Cerebellar nuclear complex (tissue), 1 donor: ENCODE measurements at places on chromosomes 4 and X.

DNA sequence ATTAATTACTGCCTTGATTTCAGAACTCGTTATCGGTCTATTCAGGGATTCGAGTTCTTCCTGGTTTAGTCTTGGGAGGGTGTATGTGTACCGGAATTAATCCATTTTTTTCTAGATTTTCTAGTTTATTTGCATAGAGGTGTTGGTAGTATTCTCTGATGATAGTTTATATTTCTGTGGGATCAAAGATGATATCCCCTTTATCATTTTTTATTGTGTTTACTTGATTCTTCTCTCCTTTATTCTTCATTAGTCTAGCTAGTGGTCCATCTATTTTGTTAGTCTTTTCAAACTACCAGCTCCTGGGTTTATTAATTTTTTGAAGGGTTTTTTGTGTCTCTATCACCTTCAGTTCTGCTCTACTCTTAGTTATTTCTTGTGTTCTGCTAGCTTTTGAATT lies 32.1 kb downstream of the CDX4 start:
- no peak for DNase-seq

- DNase-seq, result no peak
Observed at GRCh38 chr4:3701736-3702560, 64.2 kb upstream of the ADRA2C start.

DNA sequence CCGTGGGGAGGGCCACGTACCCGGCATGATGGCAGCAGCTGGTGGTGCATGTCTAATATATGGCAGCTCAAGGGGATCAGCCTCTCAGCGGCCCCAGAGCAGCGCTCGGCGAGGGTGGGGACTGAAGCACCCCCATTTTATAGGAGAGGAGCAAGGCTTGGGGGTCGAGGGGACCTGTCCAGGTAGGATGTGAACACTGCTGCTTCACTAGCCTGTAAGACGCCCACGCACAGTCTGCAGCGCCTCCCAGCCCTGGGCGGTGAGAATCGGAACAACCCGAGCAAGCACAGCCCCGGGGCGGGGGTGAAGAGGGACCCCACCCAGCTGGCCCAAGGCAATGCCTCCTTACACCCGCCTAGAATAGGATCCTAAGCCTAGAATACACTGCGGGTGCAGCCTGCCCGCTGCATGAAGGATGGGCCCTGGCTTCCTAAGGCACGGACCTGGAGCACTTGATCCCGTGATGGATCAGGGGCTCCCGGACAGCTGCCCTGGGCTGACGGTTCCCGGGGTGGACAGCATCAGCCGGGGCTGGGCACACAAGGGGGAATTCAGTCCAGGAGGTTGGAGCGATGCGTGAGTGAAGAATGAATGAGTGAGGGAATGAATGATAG lies 17.6 kb downstream of the ADRA2C start:
- DNase-seq, result no peak

GRCh38 chr4:65724973-65725372 lies 54.7 kb upstream of the EPHA5 start:
- DNase-seq, result no peak

DNA sequence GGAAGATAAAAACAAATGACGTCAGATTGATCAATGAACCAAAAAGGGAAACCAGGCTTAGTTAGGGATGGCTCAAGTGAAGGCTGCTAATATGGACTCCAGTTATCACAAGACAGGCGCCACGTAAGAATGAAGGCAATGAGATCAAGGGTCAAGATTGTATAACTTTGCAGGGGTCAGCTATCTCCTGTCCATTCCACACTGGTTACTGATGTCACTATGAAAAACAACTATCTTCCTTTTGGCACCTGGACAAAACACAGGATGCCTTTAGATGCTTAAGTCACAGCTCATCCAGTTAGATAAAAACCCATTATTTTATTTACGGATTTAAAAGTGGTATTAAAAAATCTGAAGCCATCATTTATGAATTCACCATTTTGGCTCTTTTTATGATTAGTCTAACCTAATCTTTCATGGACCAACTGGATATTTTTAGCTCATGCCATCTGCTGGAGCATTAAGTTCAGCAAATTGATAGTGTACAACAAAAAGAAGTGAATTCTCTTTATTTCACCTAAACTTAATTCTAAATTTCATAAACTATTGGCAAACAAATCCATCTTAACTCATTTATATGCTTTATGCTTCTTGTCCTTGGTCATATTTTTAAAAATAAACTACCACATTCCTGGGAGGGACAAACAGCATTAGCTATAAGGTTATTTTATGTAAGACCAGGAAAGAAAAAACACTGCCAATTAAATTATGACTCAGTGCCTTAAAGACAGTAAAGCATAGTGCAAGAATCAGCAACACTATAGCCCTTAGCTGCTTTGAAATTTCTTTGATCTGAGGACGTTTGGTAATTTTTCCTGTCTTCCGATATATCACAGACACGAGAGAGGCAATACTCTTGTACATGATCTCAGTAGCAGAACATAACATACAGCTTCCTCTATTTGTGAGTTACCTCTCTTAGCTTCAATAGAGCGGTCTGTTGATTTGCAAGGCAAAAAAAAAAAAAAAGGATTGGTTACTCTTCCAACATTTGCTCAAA lies 27.0 kb downstream of the DHX15 start:
- DNase-seq, result no peak

GRCh38 chrX:153019166-153019565 lies 25.2 kb upstream of the PNMA5 start:
- DNase-seq, result no peak

- no peak for DNase-seq
Observed at GRCh38 chrX:69088171-69088938, 76.9 kb downstream of the PJA1 start.

GRCh38 chr4:139528377-139529005 lies 27.5 kb downstream of the SETD7 start:
- DNase-seq, result no peak

GRCh38 chr4:127995776-127996175 lies 30.6 kb downstream of the ABHD18 start:
- no peak for DNase-seq

DNA sequence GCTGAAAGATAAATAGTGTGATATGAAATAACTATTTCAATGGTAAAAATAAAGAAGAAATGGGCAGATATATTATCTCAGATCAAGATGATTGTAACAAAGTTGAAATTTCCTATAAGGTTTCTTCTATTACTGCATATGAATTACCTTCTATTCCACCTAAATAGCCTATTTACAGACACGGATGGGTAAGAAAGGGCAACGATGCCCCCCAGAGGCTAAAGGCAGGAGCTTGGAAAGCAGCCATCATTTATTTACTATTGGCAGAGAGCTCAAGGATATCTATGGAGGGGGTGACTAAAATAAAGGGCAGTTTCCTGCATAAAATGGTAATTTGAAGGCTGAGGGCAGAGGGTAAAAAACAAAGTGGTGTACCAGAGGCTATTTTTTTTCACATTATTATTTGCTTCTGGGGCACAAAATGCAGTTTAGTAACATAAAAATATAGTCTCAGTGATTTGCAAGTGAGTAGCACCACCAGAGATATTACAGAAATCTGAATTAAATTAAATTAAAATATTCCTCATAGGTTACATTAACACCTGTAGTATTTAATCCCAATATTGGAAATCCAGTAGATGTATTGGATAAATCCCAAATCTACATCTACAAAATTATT lies 123.1 kb downstream of the BTC start:
- DNase-seq, result no peak

GRCh38 chrX:148774276-148774675 lies 273.9 kb downstream of the AFF2 start:
- DNase-seq, result no peak

GRCh38 chr4:83125738-83126141 lies 11.2 kb upstream of the PLAC8 start:
- no peak for DNase-seq

GRCh38 chrX:15815779-15816437 lies 25.6 kb downstream of the ZRSR2 start:
- DNase-seq, result no peak

DNA sequence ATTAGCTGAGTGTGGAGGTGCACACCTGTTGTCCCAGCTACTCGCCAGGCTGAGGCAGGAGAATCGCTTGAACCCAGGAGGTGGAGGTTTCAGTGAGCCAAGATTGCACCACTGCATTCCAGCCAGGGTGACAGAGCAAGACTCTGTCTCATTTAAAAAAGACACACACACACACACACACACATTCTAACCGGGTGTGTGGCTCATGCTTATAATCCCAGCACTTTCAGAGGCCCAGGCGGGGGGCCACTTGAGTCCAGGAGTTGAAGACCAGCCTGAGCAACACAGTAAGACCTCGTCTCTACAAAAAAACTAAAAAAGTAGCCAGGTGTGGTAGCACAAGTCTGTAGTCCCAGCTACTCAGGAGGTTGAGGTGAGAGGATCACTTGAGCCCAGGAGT lies 152.3 kb downstream of the LRBA start:
- no peak for DNase-seq

- no peak for DNase-seq
Observed at GRCh38 chr4:10673817-10674369, 10.7 kb downstream of the CLNK start.

DNA sequence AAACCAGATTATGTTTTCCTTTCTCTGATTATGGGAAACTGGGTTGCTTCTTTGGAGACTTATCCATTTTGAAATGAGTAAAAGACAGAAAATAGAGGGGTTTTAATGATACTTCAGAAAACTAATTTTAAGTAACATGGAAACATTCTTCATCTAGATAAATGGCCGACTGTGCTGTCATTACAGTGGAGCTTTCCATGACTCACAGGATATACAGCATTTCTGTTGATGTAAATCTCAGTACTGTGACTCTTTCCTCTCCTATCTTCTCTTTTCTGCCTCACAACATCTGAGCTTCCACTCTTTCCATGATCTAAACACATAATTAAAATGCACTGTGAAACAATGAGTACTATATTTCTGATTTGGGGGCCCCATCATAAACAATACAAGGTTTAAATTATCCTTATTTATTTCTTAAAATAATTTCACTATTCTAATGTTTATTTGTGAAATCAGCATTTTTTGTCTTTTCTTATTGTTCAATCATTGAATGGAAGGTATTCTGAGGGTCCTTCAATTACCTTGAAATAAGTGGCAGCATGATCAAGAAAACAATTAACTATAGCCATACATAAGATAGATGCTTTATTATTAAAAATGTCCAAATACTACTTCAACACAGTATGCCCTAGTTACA lies 19.3 kb downstream of the SEC24D start:
- DNase-seq, result no peak

DNA sequence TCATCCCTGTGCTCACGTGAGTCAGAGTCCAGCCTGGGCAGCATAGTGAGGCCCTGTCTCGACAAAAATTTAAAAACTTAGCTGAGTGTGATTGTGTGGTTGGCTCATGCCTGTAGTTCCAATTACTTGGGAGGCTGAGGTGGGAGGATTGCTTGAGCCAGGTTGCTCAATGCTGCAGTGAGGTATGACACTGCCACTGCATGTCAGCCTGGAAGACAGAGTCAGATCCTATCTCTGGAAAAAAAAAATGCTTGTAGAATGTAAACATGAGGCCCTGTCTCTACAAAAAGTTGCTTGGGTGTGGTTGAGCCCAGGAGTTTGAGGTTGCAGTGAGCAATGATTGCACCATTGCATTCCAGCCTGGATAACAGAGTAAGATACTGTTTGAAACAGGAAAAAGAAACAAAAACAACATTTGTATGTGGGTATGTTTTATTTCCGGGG lies 11.3 kb upstream of the YTHDC1 start:
- no peak for DNase-seq

- no peak for DNase-seq
Observed at GRCh38 chr4:179872755-179873154, 2370.4 kb upstream of the TENM3 start.

DNA sequence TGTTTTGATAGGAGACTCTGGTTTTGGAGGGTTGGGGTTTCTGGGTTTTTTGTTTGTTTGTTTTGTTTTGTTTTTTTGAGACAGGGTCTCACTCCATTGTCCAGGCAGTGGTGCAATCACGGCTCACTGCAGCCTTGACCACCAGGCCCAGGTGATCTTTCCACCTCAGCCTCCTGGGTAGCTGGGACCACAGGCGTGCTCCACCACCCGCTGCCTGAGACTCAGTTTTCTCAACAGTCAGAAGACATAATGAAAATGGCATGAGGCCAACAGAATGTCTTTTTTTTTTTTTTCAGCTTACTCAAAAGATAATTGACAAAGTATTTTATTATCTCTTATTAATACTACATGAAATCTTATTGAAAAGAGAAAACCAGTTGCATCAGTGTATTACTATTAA lies 32.4 kb downstream of the TNIP2 start:
- DNase-seq, result no peak

DNA sequence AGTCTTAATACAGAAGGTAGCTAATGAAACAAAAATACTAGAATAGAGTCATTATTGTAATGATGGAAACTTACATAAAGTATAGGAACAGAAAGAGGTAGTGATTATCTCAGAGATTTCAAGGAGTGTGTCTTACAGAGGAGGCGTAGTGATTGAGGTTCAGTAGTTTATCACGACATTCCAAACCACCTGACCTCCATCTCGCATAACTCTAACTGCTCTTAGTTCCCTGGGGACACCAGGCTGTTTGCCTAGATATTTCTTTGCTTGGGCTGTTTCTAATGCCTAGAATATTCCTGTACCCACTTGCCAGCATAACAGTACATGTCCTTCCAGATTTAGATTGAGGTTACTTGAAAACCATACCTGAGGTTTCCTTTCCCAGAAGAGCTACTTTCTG lies 29.1 kb downstream of the STAG2 start:
- no peak for DNase-seq

DNA sequence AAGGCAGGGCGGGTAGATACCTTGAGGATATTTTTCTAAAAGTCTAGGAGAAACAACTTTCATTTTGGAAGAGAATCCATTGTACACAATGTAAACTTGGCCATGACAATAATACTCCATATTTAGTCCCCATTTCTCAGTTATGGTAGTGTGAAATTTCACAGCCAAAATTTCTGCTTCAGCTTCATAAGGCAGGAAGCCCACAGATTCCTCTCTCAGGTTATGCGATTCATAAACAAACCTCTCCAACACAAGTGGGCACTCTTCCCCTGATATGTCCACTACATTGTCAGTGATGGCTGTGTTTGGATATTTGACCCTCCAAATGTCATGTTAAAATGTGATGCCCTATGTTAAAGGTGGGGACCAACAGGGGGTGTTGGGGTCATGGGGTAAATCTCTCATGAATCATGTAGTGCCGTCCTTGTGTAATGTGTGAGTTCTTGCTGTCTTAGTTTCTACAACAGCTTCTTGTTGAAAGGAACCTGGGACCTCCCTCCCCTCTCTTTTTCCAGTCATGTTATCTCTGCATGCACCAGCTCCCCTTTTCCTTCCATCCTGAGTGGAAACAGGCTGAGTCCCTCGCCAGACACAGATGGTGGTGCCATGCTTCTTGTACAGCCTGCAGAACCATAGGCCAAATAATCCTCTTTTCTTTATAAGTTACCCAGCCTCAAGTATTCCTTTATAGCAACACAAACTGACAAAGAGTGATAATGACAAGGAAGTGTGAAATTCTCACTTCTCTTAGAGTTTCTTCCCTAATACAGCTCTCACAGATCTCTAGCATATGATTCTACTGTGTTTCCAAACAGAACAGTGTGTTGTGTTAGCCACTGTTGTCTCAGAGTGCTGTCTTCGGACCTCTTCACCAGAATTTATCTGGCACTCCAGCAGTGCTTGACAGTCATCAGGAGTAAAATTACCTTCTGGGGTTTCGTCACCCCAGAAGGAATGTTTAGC lies 598.4 kb upstream of the GNPDA2 start:
- no peak for DNase-seq
